ENCODE measurements at places on chromosomes 1 and 21.

DNA sequence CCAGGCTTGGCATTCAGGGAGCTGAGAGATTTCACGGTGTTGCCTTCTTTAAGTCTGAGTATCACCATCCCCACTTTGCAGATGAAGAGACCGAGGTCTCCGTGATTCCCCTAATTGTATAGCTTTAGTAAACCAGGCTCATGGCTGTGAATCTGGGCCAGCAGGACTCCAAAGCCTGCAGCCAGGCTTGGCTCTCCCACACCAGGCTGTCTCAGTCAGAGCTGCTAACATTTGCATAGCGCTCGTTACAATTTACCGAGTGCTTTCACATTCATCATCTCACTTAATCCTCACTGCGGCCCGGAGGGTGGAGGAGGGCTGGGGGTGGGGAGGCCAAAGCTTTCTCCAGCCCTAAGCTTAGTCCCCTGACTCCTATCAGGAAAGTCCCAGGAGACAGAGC is 11.7 kb downstream of the C1orf94 start:
- no peak for DNase-seq

DNA sequence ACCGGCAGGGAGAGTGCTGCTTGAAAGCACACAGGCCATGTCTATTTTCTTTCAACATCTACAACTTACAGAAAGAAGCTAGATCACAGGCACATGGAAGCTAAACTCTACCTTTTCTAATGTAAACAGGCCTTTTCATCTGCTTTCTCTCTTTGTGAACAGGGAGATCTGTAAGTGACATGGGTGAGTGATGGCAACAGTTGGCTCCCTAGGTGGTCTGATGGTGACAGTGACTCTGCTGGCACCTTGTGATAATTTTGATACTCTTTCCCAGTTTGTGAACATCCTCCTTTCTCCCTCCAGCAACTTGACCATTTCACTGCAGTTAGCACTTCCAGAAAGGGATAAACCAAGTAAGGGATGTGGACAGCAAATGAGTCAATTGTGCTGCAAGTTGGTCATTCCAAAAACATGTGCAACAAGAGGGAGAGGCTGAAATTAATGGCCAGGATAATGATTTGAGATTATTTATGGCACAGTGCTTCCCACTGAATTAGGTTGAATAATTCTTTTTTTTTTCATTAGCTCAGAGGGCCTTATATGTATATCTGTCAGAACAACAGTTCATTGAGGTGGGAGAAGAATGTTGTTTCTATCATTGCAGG is 89.5 kb downstream of the XCL2 start:
- DNase-seq, result no peak

DNA sequence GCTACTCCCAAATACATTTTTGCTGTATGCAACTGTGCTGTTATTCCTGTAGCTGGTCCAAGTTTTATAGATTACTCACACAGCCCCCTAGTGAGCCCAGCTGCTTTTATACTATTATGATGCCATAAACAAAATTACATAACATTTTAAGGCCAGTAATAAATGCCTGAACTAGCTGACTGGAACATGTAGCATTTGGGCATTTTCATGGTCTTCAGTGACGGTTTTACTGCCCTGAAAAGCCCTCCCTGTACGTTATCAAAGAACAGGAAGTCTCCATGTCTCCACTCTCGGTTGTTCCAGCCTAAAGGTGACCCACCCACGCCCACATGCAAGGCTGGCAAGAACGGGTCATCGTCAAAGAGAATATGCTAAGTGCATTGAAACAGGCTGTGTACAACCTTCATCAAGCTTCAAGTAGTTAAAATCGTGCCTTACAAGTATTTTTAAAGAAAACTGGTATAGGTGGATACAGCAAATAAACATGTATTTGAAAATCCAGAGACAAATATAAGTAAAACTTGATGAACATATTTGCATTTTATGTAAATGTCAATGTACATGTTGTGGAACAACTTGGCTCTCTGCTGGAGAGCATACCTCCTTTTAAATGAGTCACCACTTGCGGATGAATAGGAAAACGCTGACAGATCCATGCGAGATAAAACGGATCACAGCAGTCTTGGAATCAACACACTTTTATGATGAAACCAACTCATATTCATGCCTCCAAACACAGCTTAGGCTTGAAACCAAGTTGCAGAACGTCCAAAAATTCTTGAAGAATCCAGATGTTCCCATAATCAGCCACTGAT is 520.5 kb downstream of the SMYD3 start:
- no peak for DNase-seq

DNA sequence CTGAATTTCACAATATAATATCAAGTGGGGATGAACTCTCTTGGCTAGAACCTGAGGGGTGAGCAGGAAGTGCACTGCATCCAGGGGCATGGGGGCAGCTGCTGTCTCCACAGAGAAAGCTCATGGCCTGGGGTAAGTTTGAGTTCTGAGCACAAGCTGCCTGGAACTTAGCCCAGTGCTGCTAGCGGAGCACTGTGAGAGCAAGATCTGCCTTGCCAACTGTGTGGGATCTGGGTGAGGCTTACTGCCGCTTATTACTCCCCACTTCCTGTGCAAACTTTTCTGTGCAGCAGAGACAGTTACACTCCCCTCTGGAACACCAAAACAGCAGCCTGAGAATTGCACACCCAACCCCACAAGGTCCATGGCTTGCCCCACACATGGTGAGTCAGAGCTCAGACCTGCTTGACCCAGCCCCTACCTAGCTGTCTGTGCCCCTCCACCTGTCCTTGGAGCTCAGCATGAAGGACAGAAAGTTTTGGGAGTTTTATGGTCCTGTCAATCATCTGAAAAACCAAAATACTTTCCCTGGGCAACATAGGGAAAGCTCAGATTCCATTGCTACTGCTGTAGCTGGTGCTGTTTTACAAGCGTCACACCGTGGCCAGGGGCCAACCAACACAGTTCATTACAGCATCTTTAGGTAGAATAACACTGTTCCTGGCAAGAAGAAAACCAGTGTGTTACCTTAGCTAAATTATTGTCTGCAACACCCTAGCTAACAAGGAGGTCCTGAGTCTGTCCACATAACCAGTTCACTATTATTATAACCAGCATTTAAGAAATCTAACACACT is 762.1 kb upstream of the NEGR1 start:
- no peak for DNase-seq

- no peak for DNase-seq
Measured at GRCh38 chr1:62516600-62516999, 79.8 kb downstream of the USP1 start.

GRCh38 chr21:38942748-38943211 is 137.1 kb downstream of the ETS2 start:
- DNase-seq, result no peak

GRCh38 chr1:170749959-170750358 is 86.0 kb downstream of the PRRX1 start:
- no peak for DNase-seq

GRCh38 chr1:10874351-10874750 is 77.9 kb upstream of the CASZ1 start:
- DNase-seq, result no peak

GRCh38 chr1:228650141-228650540 is 85.1 kb upstream of the RHOU start:
- no peak for DNase-seq

DNA sequence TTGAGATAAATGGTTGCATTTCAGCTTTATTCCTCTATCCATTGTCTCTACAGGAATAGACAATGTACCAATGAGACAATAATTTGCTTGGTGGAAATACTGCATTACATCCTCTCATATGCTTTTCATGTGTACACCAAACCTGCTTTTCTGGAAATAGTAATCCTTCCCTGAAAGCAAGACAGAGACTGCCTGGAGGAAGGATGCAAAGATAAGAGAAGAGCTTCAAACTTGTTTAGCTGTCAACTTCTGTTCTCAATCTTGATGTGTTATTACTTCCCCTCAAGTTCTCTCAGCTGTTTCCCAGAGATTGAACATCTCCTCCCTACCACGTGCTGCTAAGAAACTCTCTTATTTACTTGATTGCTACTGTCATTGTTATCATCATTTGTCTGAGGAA is 1125.4 kb upstream of the TMPRSS15 start:
- DNase-seq, result no peak

- no peak for DNase-seq
Measured at GRCh38 chr1:56137090-56137489, 442.3 kb downstream of the PLPP3 start.

GRCh38 chr1:244727871-244728474 is 75.0 kb downstream of the DESI2 start:
- no peak for DNase-seq

- DNase-seq, result no peak
Measured at GRCh38 chr21:46154955-46155513, 345 bp downstream of the FTCD start.

- no peak for DNase-seq
Measured at GRCh38 chr21:34158866-34159835, 85.8 kb downstream of the MRPS6 start.

- DNase-seq, result no peak
Measured at GRCh38 chr1:46544561-46545240, 6.7 kb downstream of the KNCN start.

DNA sequence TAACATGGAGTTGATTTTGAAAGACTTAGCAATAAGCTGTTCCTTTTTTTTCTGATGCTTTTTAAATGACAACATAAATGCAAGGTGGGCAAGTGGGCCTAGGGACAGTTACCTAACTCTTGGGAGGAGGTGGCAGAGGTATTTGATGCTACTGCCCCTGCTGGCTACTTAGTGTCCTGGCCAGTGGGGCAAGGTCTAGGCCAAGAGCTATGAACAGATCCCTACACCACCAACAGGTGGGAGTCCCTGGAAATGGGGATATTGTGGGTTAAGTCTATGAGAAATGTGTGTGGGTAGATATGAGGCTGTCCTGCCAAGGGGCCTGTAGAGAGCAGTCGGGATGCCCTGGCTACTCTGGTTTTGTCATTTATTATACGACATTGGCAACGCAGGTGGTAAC is 31.3 kb upstream of the B3GALT5 start:
- DNase-seq, result no peak

DNA sequence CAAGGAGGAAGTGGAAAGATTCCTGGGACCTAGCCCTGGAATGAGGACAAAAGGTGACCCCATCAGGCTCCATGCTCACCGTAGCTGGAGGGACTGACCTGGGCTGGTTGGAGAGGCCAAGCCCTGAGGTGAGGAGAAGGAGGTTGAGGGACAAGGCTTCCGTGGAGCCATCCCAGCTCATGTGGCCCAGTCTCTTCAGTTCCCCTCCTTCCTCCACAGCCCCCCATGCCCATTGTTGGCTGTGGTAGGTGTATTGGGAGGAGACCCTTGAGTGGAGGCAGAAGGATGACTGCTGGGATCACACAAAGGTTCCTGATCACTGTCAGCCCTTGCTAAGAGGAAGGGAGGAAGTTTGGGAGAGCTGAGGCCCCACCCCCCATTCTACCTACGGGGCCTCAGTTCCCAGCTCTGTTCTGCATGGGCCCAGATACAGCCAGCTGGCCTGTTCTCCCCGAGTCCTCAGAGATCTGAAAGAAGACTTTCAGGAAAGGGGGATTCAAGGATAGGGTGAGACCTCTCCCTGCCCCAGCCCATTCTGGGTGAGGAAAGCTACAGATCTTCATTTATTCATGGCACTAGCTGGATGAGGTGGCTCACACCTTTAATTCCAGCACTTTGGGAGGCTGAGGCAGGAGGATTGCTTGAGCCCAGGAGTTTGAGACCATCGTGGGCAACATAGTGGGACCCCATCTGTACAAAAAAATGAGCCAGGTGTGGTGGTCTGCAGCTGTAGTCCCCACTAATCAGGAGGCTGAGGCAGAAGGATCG is 17.3 kb downstream of the RHBG start:
- no peak for DNase-seq

- no peak for DNase-seq
Measured at GRCh38 chr1:15953294-15953771, 22.6 kb downstream of the ZBTB17 start.

GRCh38 chr21:44965251-44966022 is 25.6 kb downstream of the SLX9 start:
- DNase-seq, result peak; percentile 57

GRCh38 chr1:240467895-240468294 is 144.1 kb downstream of the GREM2 start:
- DNase-seq, result no peak

GRCh38 chr1:23453455-23454000 is 29.0 kb upstream of the TCEA3 start:
- DNase-seq, result no peak

DNA sequence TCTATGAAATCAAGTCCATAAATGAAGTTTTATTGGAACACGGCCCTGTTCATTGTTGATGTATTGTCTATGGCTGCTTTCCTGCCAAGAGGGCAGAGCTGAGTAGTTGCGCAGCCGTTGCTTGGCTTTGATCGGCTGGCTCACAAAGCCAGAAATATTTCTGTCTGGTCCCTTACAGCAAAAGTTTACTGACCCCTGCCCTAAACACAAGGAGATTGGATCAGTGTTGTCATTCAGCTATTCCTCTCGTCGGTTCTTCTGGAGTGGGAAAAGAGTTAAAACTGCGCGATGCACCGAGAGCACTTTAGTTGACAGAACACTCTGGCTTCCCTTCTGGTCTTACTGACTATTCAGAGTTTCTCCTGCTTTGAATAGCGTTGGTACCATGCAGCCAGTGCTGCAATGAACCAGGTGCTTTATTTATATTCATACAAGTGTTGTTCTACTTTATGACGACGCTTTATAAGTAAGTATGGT is 868 bp downstream of the ZBTB40 start:
- DNase-seq, result peak; percentile 1

- no peak for DNase-seq
Measured at GRCh38 chr1:20255666-20256065, 35.0 kb upstream of the VWA5B1 start.

DNA sequence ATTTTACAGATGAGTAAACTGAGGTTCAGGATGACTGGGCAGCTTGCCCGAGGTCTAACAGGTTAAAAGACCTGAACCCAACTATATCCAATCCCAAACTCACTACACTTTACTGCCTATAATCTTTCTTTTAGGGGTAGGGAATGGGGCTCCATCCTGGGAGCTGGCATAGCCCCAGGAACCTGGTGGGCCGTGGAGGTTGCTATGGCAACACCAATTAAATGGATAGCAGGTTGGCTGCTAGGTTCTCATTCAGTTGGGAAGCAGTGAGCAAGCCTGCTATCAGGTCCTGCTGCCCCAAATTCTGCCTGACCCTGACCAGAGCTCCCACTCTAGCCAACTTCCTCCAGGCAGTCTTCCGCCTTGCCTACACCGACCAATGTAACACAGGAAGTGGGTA is 40.9 kb downstream of the LRP8 start:
- DNase-seq, result no peak

DNA sequence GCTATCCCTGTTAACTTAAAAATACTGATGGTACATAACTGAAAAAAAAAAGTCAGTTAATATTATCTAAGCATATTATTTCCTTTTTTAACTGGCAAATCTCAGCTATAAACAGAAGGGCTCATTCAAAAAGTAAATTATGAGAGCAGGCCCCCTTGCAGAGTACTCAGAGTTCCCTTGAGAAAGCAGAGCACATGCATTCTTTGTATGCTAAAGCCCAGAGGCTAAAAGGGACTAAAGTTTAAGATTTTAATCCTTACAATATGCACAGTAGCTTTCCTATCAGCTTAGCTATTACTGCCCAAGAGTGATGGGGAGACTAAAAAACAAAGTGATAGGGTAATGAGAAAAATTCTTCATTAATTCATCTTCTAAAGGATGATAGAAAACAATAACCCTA is 18.5 kb downstream of the SLC16A1 start:
- no peak for DNase-seq

Measured in immature natural killer cell (primary cell).